Ureter (tissue), 1 donor: ENCODE measurements at places on chromosomes 1 and 21.
A peak's percentile ranks its signal among the peaks of the same experiment; 100 is the strongest.

- DNase-seq: peak; percentile 84
Observed at GRCh38 chr1:221839782-221840395, 98.0 kb upstream of the DUSP10 start.

DNA sequence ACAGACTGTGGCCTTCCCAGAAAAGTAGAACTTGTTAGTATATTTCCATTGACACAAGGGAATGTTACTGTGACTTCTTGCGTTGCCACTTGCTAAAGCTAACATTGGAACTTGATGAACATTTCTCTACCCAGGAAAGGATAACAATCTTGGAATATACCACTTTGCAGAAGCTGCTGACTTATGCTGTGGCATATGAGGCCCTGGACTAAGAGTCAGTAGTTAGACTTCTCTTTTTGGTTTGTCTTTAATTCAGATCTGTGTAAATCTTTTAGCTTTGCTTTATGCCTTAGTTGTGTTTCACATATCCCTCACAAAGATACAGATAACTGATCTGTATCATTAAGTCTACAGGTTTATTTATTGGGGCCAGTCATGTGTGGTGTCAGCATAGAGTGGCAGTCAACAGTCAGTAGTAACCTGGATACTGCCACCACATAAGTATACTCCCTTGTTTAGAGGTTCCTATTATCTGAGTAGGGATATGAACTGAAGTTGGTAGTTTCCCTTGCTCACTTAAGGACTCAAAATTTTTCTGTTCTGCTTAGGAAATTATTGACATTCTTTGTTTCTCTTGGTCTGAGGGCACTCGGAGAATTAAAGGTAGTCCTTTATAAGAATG lies 14.7 kb downstream of the RNF2 start:
- DNase-seq: no peak

GRCh38 chr1:9228609-9229008 lies 6.0 kb upstream of the H6PD start:
- DNase-seq: no peak

- no peak for DNase-seq
Observed at GRCh38 chr21:9758888-9759287, 762.5 kb upstream of the TPTE start.

- no peak for DNase-seq
Observed at GRCh38 chr1:36790191-36790590, 244.1 kb downstream of the GRIK3 start.

GRCh38 chr1:19083081-19083480 lies 126.6 kb upstream of the IFFO2 start:
- no peak for DNase-seq

DNA sequence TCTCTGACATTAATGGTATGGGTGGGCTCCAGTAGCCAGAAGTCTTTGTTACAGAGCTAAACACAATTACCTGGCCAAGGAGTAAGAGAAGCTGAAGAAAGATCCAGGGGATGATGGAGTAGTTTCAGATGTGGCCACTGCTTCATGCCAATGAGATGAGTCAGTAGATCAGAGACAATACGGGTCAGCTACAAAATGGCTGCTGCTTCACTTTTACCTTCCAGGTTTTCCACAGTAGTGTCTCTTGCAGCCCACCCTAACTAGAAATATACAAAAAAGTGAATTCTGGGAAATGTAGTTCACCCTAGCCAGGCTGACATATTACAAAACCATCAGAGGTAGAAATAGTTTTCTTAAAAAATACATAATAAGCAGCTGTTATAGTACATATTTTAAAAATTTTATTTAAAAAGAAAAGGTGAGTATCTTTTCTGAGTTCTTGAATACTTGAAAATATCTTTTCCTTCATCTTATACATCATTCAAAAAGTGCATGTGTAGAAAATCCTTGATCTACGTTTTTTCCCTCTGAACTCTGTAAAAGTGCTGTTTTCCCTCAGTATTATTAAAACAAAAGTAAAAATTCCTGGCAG lies 36.1 kb downstream of the LRIF1 start:
- no peak for DNase-seq

GRCh38 chr1:1208713-1209433 lies 2.5 kb upstream of the TNFRSF18 start:
- DNase-seq: no peak

- no peak for DNase-seq
Observed at GRCh38 chr1:1594602-1595260, 5.2 kb downstream of the FNDC10 start.

GRCh38 chr1:233543338-233544255 lies 70.3 kb upstream of the KCNK1 start:
- DNase-seq: no peak

- DNase-seq: no peak
Observed at GRCh38 chr1:229027158-229027557, 243.8 kb upstream of the RAB4A start.

DNA sequence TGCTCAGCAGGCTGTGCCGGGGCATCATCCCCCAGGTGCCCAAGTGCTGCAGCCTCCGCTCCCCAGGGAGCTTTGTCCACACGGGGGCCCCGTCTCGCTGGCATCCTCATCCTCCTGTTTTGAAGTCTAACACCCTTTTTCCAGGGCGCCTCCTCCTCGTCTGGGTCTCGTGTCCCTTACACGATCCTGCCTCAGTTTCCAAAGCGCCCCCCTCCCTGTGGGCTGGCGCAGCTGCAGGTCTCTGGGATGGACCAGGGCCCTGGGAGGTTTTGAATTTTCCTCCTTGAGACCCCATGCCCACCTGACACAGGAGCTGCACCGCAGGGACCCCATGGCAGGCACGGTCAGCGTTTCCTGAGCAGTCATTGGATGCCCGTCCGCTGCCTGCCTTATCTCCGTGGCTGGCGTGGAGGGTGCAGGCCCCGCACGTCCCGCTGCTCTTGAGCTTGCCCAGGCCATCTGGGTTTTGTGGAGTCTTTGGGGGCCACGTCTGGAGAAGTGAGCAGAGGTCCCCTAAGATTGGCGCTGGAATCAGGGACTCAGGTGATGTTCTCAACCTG lies 37.4 kb upstream of the DIP2A start:
- DNase-seq: no peak

DNA sequence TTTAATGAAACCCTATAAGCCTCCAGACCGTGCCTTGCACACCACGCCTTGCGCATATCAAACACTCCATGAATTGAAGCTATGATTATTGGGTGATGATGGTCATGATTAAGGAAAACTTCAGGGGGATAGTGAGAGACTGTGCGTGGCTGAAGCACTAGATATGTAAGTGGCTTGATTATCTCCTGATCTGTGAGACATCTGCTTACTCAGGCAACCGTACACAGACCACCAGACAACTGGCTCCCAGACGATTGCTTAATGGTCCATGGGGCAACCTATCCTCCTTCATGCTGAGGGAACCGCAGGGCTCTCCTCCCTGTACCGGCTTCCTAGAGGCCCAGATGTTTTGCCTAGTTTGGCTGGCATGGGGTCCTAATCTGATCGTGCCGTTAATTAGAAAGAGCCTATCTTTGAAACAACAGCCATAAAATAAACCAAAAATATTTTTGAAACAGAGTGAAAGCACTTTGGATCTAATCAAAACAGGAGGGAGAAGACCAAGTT lies 51.6 kb downstream of the IRF2BP2 start:
- peak; percentile 29 for DNase-seq

- no peak for DNase-seq
Observed at GRCh38 chr1:226708342-226708780, 30.7 kb downstream of the ITPKB start.

DNA sequence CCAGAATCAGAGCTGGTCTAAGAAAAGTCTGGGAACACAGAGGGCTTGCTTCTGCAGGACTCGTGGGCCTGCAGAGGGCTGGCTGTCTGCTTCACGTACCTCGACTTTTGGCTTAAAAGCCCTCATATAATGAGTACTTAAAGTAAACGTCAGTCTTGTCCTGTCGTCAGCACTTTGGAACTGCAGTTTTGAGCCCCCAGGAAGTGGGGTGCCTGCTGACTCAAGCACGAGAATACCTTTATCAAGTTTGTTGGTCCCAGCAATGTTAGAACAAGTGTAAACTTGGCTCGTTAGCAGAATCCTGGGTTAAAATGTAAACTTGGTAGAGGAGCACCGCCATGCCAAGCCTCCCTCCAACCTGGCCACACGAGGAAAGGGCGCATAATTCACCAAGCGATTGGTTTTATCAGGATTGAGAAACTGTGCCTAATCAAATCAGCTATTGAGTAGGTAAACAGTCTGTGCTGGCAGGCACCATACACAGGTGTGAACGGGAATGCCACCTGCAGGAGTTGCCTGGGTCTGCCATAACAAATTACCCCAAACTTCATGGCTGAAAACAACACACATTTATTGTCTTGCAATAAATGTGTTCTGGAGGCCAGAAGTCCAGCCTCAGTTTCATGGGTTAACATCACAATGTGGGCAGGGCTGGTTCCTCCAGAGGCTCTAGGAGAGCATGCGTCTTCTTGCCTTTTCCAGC lies 45.0 kb upstream of the FHAD1 start:
- DNase-seq: no peak

DNA sequence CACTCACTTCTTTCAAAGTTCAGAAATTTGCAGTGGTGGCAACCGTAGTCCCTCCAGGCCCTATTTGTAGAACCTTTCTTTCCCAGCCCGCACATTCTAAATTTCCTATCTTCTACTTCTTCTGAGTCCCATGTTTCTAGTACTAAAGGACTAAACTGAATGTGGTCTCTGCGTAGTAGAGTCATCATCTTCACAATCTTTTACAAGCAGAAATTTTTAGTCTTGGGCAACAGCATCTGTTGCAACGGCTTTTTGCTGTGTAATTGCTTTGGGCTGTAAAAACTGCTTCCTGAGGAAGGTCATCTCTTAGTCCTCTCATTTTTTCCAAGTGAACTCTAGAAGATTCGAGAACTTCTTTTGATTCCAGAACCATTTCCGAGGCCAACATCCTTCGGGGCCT lies 23.9 kb downstream of the VAV3 start:
- no peak for DNase-seq

DNA sequence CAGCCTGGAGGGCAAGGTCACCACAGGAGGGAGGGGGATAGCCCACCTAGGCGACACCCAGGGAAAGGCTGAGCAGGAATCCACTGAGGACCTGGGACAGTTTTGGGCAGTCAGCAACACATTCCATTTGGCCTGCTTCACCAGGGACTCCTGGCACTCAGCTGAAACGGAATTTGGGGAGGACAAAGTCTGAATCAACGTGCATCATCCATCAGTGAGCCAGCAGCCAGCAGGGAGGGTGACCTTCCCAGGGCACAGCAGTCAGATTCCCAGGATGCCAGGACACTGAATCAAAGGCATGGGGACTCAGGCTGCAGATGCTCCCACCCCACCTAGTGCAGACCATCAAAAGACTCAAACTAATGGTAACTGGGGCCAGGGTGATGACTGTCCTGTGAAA lies 4.6 kb downstream of the SH3BP5L start:
- peak; percentile 37 for DNase-seq

GRCh38 chr1:81224222-81224621 lies 576.5 kb upstream of the ADGRL2 start:
- DNase-seq: no peak

DNA sequence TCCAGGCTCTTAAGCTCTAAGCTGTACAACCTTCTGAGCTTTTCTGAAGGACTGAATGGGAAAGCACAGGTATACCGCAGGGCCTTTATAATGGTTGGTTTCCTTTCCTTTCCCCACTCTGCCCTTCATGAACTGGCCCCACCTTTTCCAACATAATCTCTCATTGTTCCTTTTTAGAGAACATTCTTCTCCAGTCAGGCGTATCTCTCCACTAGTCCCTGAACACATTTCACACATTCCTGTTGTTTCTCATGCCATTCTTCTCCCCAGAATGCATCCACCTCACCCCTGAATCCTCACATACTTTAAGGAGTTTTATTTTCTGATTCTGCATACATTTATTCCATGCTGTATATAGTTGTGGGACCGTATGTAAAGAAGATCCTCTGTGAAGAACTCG lies 41.3 kb downstream of the PGM1 start:
- DNase-seq: no peak

DNA sequence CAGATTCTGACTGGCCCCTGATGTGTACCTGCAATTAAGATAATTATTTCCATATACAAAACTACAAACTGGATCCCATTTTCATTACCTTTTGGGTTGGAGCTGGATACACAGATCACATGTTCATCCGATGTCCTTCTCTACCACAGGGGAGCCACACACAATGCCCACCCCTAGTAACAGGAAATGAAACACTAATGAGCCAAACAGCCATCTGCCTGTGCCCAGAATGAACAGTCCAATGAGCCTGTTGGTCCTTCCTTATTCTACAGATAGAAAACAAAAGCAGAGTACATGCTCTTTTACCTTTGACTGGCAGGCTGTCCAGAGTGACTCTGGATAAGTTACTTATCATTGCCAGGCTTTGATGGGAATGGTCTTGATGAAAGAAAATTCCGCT lies 68.6 kb downstream of the SIPA1L2 start:
- DNase-seq: no peak

DNA sequence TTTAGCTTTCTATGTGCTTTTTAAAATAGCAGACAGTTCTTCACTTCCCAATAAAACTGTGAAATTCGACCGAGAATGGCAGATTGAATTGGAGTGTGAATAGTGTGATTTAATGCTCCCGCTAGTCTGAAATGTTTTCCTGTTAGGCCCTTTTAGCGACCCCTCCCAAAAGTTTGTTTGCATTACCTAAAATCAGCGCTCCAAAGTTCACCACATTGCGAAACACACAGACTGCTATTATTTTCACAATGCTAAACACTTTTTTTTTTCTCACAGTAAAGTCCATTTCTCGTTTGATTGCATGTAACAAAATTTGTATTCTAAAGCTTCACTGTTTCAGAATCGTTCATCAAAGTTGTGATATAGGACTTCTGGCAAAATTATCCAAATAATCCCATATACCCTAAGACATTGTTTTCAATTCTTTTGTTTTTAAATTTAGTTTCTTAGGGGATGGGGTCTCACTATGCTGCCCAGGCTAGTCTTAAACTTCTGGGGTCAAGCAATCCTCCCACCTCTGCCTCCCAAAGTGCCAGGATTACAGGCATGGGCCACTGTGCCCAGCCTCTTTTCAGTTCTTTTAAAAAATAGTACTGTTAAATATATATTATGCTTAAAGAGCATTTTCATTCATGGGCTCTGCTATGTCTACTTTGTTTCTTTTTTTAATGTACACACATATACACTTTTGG lies 76.5 kb upstream of the USH2A start:
- DNase-seq: no peak

DNA sequence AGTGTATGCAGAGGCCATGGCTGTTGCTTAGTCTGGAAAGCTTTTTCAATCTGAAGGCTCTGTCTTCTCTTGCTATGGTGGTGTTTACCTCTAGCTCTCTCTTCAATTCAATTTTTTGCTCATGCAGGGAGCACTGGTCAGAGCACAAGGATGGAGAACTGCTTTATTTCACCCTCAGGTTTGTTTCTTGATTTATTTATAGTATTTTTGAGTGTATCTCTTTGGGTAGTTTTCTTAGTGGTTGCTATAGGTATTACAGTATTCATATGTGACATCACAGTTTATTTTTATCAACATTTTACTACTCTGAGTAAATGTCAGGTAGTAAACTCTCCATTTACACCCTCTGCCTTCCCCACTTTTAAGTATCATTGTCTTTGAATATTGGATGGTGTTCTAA lies 147.9 kb downstream of the RASAL2 start:
- no peak for DNase-seq
